ENCODE measurements at places on chromosomes 2 and 18.

DNA sequence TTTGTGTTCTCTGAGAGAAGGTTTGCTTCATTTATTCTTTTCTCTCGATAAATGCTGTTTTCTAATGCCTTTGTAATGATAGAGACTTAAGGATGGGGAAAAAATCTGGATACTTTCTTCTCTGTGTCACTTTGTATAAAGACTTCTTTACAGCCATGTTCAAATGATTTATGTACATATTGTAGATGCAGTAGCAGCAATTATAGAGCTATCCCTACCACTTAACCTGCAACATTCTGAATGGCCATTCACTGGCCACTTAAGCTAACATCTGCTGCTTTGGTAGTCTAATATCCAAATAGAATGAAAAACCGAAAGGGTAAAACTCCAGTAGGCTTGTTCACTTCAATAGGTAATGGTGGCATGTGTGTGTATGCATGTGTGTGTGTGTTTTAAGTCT, 97.8 kb downstream of the CSRNP3 start:
- DNase-seq: no peak

DNA sequence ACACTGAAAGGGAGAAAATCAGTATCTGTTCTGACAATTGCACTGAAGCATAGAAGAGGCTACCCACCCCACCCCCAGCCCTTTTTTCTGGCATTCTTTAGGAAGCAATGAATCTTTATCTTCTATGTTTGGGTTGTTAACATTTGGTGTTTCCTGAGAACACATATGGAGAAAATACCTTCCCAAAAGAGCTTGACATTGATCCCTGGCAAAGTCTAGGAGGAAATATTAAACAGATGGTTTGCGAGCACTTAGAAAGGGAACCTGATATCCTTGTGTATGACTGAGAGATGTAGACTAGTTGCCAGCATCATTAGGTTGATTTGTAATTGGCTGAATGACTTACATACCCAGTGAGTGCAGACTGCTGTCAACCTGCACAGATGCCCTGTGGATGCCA, 42.9 kb downstream of the DOK1 start:
- no peak for DNase-seq

GRCh38 chr18:29309366-29309765, 1132.4 kb upstream of the CDH2 start:
- no peak for DNase-seq

- no peak for DNase-seq
Observed at GRCh38 chr2:70460333-70460732, 93.3 kb downstream of the TGFA start.

DNA sequence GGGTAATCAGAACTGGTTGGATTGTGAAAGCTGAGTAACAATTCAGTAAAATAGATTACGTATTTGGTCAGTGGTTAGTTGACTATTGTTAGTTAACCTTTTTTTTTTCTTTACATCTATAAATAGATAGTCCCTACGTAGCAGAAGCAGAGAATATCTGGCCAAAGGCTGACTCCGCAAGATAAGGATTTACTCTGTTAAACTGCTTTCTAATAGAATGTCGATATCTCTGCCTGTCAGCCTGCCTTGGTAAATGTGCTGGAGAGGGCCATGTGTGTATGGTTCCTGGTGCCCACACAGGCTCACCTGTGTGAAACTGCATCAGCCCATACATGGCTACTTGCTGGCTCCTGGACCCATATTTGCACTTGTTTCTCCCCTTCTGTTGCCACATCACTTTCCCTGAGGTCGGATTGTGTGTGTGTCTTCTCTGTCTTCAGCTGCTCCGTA, 94.4 kb downstream of the CRIM1 start:
- DNase-seq: no peak

DNA sequence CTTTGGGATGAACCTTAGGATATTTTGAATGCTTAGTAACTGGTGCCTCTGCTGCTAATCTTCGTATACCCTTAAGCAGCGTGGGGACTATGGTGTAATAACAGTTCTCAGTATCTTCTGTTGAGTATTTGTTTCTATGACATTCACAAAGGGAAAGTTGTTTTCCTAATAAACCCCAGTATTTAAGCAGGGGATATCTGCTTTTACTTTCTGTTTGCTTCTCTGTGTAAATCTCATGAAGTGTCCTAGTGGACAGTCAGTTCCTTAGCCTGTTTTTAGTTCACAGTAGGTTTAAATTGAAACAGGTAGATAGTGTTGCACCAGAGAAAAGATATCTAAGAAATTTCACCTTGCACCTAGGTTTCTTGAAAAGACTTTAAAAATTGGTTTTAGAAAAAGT, 14.9 kb downstream of the KIAA1328 start:
- DNase-seq: no peak
